Pons (tissue), 1 donor: ENCODE measurements at places on chromosomes 11 and 22.

GRCh38 chr11:63843041-63843440 is 4.1 kb downstream of the MARK2 start:
- peak; percentile 63 for DNase-seq

GRCh38 chr11:74685905-74686304 is 45.3 kb downstream of the CHRDL2 start:
- peak; percentile 86 for DNase-seq

DNA sequence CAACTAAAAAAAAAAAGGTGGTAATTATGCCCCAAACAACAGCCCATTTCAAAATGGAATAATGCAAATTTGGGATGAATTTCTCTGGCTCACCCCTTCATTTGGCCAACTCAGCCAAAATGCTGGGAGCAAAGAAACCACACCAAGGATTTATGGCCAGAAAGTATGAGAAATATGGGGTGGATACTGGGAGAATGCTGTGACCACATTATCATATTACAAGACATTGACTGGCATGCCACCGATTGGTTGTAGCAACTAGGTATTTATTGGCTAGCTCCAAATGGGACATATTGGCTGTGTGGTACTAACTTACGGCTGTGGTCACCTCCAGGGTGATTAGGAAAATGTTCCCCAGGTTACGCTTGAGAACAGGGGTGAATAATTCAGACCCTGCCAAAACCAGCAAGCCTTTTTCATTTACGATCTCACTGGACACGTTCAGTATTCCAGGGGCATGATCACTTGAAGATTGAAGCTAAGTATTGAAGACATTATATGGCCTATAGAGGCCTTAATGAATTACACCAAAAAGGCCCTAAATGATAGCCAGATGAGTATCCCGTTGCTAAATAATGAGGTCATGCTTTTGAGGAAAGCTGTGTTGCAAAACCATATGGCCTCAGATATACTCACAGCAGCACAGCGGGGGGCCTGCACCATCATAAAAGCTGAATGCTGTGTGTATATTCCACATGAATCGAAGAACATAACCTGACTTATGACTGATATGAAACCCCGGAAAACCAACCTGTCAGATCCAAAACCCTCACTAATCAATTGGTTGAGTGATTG is 3.8 kb upstream of the FDX1 start:
- no peak for DNase-seq

- peak; percentile 58 for DNase-seq
Measured at GRCh38 chr22:36277482-36278291, 24.8 kb downstream of the APOL1 start.

DNA sequence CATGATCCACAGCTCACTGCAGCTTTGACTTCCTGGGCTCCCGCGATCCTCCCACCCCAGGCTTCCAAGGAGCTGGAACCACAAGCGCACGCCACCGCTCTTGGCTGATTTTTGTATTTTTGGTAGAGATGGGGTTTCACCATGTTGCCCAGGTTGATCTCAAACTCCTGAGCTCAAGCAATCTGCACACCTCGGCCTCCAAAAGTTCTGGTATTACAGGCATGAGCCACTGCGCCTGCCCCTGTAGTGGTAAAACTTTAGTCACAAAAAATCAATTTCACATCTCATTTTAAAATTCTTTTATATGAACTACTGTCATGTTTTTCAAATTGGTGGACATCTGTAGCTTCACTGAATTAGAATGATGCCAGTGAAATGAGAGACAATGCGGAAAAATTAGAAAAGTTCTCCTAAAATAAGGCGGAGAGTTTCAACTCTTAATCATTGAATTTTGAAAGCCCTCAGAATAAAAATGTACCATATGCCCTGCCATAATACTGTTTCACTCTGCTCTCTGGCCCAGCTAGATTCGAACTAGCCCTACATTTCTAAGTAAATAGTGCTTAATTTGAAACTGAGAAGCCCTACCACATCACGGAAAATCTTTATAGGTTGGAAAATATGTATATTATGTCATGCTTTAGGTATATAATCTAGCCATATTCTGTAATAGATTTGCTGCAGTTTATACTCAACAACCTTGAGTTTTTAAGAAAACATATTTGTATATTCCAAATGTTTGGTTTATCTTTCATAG is 78.7 kb downstream of the HORMAD2 start:
- no peak for DNase-seq

- DNase-seq = no peak
Measured at GRCh38 chr11:18054511-18055103, 8.5 kb upstream of the TPH1 start.

DNA sequence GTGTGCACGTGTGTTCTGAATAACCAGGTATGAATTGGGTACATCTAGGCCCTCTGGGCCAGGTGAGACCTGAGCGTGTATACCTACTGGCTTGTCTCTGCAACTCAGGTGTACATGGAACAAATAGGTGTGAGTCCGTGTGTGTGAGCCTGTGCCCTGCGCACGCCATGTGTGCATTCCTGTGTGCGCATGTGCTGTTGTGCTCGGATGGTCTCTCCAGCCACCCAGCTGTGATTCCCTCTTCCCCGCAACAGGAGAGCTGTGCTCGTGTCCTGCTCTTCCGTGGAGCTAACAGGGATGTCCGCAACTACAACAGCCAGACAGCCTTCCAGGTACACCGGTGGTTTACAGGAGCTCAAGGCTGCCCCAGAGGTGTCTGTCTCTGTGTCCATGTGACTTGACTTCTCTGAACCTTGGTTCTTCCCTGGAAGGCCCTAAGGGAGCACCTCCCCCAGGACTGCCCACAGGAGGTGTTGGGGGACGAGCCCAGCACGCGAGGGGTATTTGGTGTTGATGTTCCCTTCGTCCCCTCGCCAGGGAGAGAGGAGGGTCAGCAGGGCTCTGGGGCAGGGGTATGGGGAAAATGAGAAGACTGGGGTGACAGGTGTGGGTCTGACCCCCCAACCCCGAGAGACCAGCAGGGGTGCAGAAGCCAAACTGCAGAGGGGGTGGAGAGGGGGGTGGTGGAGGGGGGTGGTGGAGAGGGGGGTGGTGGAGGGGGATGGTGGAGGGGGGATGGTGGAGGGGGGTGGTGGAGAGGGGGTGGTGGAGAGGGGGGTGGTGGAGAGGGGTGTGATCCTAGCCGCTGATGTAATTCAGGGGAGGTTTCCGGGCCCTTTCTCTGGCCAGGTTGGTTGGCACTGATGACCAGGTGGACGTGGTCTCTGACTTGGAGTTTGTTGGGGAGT is 10.7 kb downstream of the SHANK3 start:
- DNase-seq = no peak

DNA sequence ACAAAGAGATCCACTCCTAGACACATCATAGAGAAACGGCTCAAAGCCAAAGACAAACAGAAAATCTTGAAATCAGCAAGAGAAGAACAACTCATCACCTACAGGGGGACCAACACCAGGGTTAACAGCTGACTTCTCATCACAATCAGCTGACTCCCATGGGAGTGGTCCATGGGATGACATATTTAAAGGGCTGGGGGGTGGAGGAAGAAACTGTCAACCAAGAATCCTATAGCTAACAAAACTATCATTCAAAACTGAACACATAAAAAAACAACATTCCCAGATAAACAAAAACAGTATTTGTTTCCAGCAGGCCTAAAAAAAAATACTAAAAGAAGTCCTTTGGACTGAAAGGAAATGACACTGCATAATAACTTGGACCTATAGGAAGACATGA is 86.7 kb downstream of the APOL5 start:
- no peak for DNase-seq

- DNase-seq = no peak
Measured at GRCh38 chr11:31236143-31236542, 133.4 kb downstream of the DCDC1 start.

- DNase-seq = no peak
Measured at GRCh38 chr11:114713756-114714155, 35.4 kb downstream of the NXPE2 start.

DNA sequence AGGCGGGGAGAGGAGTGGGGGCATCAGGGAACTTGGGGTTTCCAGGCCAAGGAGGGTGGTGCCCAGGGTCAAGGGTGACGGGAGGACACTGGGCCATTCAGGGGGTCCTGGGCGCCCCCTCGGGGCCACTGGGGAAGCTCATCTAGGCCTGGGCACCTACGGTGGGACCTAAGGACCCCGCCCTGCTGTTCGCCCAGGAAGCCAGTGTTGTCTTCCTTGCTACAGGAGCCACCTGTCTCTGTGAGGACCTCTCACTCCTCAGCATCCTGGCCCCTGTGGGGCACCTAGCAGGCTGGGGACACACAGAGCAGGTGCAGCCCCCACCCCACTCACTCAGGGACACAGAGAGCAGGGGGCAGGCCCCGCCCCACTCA is 191.6 kb downstream of the IGLL1 start:
- DNase-seq = no peak

DNA sequence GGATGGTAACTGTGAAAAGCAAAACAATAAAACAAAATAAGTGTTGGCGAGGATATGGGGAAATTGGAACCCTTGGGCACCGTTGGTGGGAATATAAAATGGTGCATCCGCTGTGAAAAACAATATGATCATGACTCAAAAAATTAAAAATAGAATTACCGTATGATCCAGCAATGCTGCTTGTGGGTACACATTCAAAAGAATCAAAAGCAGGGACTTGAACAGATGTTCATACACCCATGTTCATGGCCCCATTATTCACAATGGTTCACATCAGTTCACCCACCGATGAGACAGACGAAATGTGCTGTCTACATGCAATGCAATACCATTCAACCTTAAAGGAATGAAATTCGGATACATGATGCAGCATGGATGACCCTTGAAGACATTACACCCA is 1.2 kb upstream of the DERL3 start:
- no peak for DNase-seq

DNA sequence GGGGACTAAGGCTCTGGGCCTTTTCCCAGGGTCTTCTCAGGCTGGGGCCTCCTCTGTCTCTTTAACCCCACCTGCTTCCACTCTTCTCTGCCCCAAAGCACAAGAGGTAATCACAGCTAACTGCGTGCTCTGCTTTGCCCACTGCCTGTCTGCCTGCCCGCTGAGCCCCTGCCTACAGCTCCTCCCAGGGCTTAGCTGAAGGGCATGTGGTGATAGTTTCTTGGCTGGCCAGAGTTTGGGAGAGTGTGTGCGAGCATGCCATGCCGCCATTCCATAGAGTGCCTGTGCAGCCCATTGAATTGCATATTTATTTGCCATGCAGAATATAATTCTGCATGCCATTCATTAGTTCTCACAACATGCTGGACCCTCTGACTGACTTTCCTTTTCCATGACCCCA is 32.5 kb downstream of the PHLDB1 start:
- DNase-seq = no peak

GRCh38 chr11:65489706-65490320 is 9.0 kb upstream of the MALAT1 start:
- no peak for DNase-seq

- no peak for DNase-seq
Measured at GRCh38 chr11:113272927-113273615, 41.3 kb upstream of the TTC12 start.

- DNase-seq = no peak
Measured at GRCh38 chr11:60469723-60470122, 14.1 kb downstream of the MS4A1 start.

- no peak for DNase-seq
Measured at GRCh38 chr11:117903505-117904382, 25.5 kb downstream of the TMPRSS13 start.

DNA sequence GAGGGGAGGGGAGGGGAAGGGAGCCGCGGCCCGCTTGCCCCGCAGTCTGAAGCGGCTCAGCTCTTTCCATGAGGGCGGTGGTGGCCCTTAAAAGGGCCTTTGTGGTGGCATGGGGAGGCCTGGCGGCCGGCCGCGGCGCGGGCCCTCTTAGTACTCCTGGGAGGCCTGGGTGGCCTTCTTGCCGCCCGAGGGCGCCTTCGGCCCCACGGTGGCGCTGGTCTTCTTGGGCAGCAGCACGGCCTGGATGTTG is 6.9 kb downstream of the DPAGT1 start:
- DNase-seq = peak; percentile 80

- DNase-seq = no peak
Measured at GRCh38 chr11:1747753-1748635, 2.4 kb downstream of the IFITM10 start.

DNA sequence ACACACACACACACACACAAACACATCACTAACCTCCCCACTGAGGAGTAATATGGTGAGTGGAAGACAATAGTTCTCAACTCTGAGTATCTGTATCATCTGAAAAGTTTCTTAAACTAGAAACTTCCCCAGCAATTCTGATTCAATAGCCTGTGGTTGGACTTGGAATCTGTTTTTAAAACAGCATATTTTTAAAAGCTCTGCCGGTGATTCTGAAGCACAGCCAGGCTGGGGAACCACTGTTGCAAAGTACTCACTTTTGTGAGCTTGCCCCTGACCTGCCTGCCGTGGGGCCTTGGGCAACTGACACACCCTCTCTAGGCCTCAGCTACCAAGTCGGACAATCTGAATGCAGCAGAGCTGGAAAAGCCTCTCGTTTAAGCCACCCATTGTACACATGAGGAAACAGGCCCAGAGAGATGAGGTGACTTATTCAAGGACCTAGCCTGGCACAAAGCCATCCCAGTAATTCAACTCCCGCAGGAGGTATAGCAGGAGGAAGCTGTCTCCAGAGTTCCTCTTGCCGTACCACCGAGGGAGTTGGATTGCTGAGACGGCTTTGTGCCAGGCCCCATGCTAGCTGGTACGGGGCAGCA is 8.9 kb downstream of the SLC15A3 start:
- no peak for DNase-seq

DNA sequence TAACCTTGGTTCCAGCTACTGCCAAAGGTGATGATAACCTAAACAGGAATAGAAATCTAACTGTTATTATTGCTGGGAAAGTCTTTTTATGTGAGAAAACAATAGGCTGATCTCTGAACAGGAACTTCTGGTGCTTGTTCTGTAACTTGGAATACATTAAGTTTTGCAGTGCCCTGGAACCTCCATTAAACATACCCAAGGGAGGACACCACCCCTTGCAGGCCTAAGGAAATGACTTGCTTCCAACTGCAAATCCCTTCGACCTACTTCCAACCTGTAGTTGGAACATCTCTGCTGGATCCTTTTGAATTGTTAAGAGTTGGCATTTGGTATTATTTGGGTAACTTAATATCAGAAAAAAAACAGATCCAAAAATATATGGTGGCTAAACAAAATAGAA is 188.4 kb upstream of the API5 start:
- no peak for DNase-seq

- no peak for DNase-seq
Measured at GRCh38 chr22:36986242-36986821, 32.9 kb downstream of the TST start.

- no peak for DNase-seq
Measured at GRCh38 chr22:50714150-50714549, 23.9 kb upstream of the ACR start.

DNA sequence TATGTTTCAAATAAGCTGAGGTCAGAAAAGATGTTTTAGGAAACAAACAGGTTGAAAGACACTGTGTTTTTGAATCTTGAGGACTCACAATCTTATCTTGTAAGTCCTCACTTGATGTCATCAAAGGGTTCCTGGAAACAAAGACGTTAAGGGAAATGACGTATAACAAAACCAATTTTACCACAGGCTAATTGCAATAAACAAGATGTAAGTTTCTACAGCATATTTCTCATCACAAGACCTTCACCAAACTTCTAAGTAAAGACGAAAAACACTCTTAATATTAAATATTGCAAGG is 433.5 kb upstream of the FAT3 start:
- no peak for DNase-seq
